NCI-H524 treated with DMSO at 0.1 percent for 48 hours (cell line): ENCODE measurements at places on chromosomes 11 and 22.

DNA sequence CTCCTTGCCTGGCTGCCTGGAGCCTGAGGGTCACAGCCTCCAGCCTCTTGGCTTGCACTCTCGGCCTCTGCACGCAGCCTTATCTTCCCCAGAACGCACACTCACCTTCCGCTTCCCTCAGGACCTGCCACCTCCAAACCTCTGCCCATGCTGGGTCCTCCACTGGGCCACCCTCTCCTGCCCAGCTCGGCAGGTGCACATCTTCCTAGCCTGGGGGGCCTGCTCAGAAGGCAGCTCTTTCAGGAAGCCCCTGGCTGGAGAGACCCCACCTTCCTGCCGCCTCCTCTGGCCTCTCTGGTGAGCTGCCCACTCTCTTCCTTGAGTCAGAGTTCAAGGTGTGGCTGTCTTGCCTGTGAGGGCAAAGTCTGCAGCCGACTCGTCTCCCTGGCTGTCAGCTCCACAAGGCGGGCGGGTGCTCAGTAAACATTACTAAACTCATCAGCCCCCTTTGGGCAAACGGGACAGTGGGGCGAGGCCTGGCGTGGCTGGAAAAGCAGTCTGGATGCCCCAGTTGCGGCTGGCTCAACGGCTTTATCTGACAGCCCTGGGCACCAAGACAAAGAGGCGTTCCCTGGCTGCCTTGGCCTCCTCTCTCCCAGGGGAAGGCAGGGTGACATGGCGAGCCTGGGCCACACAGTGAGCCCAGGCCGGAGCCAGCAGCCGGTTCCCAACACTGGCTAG is 1.7 kb upstream of the LINC01488 start:
- DNase-seq = no peak

- DNase-seq = no peak
Observed at GRCh38 chr11:3958281-3958680, 102.8 kb downstream of the STIM1 start.

DNA sequence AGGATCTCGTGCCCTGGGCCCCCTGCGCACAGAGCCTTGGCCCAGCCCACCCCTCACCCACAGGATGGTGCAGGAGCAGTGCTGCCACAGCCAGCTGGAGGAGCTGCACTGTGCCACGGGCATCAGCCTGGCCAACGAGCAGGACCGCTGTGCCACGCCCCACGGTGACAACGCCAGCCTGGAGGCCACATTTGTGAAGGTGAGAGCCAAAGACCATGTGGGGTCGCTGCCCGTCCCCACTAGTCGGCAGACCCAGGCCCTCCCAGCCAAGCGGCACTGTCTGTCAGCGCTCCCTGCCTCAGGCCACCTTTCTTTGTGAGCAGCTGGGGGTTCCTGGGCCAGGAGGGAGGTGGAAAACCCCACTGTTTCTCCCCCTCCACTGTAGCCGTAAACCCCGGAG is 22.8 kb downstream of the FBLN1 start:
- DNase-seq = no peak

GRCh38 chr11:12958986-12959385 is 50.1 kb upstream of the RASSF10 start:
- no peak for DNase-seq

- DNase-seq = no peak
Observed at GRCh38 chr11:1843098-1843473, 4.3 kb downstream of the TNNI2 start.

DNA sequence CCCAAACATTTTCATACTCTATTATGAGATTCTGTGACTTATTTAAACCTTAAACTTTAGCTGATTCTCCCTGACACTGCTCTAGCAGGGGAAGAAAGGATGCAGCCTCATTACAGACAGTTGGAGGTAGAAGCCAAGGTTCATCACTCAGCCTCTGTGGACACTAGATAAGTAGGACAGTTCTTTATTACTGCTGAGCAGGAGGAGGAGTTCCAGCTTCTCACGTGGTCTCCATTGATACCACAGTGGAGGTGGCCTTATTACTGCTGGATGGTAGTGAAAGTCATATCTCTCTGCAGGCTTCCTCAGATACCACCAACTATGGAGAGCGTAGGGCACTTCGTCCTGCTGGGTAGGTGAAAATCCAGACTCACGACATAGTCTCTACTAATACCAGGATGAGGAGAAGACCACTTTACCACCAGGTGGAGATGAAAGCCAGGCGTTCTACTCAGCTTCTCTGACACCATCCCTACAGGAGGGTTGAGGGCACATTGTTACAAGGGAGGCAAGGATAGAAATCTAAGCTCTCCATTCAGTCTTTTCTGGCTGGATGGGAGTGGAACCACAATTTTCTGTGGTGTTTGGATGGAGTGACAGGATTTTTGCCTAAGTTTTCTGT is 13.1 kb upstream of the ANGPTL5 start:
- DNase-seq = no peak

DNA sequence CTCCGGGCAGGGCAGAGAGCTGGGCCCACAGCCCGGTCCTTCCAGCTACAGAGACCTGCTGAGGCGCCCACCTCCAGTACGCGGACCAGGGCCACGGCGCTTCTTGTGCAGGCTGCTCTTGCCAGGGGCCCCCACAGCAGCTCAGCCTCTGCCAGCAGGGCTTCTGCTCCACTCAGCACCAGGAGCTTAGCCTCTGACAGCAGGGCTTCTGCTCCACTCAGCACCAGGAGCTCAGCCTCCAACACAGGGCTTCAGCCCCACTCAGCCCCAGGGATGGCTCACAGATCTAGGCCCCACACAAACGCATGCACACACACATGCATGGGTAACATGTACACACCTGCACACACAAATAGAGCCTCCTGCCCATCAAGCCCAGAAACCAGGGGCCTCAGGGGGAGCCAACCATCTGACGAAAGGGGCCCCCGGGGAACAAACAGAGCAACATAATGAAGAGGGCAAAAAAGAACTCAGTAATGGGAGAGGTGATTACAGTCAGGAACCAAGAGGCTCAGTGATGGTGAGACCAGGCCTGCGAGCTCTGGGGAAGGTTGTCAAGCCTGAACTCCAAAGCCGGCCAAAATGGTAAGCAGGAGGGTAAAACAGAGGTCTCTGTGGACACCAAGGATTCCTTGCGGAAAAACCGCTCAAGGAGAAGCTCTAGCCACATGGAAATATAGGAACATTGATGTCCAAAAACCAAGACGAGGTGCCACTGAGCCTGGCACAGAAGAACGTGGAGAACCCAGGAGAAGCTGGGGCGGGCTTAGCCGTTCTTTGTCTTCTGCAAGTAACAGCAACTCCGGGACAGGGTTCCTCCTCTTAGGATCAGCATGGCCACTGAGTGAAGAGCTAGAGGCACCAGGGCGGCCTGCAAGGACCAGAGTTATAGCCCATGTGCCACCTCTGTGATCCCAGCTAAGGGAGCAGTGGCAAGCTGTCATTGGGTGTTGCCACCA is 46.5 kb downstream of the GNB1L start:
- DNase-seq = no peak

- DNase-seq = no peak
Observed at GRCh38 chr11:38131535-38131934, 1533.5 kb upstream of the RAG2 start.

DNA sequence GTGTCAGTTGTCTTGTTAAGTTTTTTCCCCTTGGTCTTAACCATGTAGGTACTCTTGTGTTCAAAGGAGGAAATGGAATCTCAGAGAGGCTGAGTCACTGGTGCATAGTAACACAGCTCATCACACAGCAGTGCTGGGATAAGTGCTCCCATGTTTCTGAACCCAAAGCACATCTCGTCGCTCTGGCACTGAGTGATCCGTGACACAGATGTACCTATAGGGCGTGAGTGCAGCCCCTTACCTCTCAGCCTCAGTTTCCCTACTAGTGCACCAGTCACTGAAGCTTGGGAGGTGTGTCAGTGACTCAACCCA is 234.0 kb downstream of the ST3GAL4 start:
- no peak for DNase-seq

DNA sequence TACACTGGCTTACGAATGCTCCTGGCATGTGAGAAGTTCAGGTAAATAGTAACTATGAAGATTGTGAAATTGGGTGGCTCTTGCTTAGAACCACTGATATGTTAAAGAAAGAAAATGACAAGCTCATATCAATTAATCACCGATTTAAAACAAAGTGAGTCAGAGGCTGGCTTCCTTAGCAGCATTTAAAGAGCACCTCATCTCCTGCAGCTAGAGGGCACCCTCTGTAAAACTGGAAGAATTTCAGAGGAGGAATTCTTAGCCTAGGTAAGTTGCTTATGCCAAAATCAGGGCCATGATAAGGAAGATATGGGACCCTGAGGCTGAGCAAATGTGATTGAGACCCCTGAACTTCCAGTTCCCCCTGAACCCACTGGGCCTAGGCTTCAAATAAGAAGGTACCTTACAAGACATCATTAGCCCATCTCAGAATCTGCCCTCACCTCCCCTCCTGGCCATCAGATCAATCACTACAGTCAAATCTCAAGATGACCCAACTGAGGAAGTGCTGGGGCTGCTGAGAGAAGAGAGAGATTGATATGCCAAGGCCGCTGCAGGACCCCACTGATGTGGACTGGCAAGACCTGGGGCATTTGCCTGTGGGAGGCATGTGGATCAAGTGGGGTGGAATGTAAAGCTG is 8.6 kb upstream of the CD3E start:
- DNase-seq = no peak

DNA sequence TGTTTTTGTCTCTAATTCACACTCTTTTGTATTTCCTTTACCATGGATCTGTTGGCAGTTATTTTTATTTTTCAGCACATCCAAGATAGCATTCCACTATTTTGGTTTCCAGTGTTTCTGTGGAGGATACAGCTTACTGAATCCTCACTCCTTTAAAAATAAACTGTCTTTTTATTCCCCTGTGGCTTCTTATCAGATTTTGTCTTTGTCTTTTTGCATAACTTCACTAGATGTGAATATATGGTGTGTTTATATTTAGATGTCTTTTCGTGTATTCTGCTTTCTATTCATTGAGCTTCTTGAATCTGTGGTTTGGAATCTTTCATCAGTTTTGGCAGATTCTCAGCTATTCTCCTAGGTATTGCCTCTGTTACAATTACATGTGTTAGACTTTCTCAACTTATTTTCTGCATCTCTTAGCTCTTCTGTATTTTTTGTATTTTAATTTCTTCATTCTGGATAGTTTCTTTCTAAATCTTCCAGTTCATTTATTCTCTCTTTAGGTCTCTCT is 7.4 kb upstream of the ATXN10 start:
- no peak for DNase-seq

GRCh38 chr22:42324990-42325710 is 54.7 kb upstream of the TCF20 start:
- no peak for DNase-seq

DNA sequence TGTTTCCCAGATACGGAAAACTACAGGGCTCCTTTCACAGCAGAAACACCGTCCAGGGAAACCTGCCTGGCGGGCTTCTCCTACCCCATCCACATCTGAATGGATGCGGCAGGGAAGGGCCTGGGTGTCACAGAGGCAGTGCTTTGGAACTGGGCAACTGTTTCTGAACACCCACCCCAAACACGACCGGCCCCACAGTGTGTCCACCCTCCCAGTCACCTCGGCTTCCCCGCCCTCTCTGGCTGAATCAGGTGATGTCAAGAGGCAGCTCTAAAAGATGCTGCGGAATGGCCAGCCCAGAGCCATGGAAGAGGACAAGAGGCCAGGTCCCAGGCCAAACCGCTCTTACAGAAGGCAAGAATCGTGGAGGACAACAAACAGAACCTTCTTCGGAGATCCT is 22.0 kb downstream of the IFT27 start:
- DNase-seq = no peak

DNA sequence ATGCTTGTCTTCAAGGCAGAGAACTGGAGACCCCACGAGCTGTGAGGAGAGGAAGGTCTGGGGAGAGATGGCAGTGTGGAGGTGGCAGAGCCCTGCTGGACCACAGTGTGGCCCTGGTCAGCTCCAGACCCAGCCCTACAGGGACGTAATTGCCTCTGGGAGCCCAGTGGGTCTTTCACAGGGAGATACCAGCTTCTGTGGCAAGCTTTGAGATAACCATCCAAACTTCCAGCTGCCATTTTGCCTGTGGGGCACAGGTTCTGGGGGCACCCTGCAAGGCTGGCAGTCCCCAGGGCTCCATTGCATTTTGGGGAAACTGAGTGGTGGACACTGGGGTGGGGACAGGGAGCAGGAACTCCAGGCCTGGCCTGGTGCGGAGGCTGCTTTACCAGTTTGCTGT is 10.2 kb upstream of the MPPED1 start:
- DNase-seq = no peak

DNA sequence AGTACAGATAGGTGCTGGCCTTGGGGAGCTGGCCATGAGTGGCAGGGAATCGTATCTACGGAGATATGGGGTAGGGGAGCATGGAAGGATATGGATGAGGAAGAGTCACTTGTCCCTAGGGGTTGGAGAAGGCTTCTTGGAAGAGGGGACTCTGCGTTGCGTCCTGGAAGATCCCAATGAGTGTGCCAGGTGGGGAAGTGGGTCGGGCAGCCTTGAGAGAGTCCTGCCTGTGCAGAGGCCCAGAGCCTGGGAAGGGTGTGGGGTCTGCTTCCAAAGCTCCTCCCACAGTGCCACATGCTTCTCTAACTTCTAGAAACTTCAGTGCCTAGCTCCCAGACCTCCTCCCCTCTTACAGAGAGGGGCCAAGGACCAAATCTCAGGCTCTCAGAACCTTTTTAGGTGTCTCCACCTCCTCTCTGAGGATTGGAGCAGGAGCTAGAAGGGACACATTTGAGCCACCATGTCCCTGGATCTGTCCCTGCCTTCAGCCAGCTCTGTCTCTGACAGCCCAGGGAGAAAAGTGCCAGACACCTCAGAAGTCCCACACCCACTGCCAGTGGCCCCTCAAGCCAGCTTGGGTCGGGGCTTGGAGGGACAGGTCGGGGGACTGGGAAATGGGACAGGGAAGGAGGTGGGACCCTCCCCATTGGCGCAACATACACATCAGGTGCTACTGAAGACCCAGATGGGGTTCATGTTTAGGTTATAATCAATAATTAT is 11.0 kb downstream of the RHBDD3 start:
- no peak for DNase-seq

DNA sequence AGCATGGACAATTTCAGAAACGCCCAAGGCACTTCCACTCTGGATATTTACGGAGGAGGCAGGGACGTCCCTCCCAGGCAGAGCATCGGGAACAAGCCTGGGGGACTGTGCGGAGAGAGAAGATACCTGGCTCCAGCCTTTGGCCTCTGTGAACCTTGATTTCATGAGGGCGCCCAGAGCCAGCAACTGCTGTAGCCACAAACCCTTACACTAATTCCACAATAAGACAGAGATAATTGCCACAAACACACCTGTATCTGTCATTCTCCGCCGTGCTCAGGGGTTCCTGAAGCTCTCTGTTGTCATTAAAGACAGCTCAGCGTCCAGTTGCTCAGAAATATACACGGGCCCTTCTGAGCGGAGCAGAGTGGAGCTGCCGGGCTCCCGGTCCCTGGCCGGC is 1292.1 kb downstream of the TBC1D22A start:
- DNase-seq = no peak

GRCh38 chr11:108713076-108713790 is 48.4 kb downstream of the DDX10 start:
- DNase-seq = no peak

- no peak for DNase-seq
Observed at GRCh38 chr11:32706985-32707741, 87.3 kb downstream of the CCDC73 start.

DNA sequence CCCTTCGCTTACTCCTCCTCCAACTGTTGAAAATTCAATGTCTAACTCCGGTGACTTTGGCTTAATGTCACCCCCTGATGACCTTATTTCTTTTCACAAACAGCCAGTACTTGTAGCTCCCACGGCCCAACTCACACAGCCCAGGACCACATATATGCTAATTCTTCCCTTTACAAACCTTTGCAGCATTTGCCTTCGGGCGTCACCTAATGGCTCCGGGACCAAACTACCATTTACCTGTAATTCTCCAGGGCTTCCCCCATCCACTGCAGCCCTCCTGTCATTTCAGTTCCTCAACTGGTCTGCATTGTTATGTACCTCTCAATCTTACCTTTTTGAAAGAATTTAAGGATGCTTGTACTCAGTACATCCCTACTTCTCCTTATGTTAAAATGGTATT is 29.8 kb upstream of the OR56B4 start:
- DNase-seq = no peak
